ENCODE measurements at places on chromosomes 7 and 10.

DNA sequence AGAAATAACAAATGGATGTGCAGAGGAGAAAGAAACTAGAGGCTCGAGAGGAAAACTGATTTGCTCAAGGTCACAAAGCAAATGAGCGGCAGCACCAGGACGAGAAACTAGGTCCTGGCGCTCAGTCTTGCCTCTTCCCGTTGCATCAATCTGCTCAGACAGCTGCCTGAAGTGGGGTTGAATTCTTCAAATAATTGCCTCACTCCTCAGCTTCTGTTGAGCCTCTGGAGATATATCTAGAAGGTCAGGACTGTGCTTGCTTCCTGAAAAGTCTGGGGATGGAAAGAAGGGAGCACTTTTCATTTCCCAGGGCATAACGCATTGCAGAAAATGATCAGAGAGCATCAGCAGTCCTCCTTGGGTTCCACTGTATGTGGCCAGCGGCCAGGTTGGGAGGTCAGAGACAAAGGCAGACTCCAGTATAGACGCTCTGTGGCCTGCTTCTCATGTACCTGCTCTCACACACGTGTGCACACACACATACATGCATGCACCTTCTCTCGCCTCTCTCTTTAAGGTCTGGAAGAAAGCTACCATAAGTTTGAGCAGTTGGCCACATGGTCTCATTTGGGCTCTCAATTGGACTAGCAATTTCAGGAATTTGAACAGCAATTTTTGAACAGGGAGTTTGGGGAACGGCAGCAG, 83.7 kb upstream of the DUSP5 start:
- DNase-seq = no peak

GRCh38 chr10:106175760-106176377, 988.6 kb downstream of the SORCS1 start:
- DNase-seq = no peak

- no peak for DNase-seq
Observed at GRCh38 chr7:87886875-87887274, 10.6 kb downstream of the DBF4 start.

DNA sequence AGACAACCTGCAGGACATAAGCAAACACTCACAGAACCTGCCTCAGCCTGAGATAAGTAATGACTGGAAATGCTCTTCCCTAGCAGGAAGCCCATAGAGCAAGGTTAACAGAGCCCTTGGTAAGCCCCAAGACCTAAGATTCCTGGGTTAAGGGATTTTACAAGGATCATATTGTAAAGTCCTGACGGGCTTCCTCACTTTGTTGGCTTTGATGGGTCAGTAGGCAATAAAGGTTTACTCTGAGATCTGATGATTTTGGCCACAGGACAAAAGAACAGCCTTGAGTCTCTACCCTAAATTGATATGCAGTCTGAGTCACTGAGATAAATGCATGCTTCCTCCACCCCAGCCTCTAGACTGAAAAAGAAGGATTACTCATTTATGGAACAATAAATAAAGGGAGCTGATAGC, 270.8 kb downstream of the HTR7 start:
- no peak for DNase-seq

- DNase-seq = no peak
Observed at GRCh38 chr10:75531571-75532031, 100.2 kb downstream of the LRMDA start.

DNA sequence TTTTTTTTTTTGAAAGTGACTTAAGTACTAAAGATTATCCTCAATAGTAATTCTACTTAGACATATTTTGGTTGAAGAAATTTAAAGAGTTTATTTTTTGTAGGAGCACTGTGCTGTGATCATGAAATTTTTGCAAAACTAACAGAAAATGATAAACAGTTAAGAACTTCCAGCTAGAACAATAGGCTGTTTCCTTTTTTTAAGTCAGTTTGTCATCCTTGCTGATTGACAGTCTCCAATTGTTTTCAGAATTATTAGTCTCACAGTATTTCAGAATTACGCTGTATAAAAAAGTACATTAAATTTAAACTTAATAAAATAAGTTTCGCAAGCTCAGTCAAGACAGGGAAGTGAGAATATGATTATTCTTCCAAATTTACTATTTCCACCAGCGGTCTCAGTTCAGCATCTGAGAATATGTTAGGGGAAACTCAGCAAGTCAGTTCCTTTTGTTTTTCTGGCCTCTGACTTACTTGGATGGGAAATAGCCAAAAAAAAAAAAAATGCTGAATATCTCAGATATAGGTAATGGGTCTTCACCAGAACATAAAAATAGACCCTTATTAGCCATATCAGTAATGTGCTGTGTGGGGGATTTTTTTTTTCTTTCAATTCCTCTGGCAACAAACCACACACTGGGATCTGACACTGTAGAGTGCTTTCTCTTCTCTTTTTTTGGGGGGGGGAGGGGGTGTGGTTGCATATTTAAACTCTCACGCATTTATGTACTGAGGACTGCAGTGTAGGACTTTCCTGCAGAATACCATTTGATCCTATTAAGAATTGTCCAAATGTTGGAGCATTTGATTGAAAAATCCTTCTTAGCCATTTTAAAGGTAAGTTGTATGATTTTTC, at the start of gene CD36:
TSS of gene CD36 (plus strand) at position 732 of the 855 bp plus-strand sequence. CDS start 8,099 bp downstream, outside the sequence.
- no peak for DNase-seq

- no peak for DNase-seq
Observed at GRCh38 chr10:96681524-96681923, 38.8 kb downstream of the PIK3AP1 start.

DNA sequence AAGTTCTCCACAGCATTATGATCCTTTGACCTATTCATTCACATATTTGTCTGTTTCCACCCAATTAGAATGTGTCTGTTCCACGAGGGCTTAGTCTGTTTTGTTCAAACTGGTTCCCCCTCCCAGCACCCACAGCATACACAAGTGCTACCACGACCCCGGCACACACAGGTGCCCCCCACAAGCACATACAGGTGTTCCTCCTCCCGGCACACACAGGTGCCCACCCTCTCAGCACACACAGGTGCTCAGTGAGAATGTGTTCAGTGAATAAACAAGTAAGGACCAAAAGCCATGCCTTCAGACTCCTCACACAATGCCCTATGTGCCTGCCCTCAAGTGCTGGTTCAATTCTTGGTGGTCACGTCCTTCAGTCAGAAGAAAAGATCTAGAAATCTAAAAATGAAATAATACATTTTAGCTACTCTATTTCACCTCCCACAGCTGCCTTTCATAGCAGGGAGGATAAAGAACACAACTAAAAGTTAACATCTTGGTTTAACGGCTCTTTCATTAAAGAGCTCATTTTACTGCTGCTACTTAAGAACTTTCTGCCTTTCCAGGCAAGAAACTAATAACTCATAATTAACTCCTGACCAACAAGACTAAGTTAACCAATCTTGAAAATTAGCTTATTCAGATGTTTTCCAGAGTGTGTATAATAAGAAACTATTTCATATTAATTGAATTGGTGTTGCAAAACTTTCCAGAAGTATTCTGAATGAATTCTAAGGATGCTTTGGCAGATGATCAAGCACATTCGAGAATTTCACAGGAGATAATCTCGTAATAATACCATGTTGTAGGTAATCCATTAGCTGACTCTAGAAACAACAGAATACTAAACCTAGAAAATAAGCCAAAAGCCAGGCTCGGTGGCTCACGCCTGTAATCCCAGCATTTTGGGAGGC, 2.3 kb downstream of the DNMBP start:
- no peak for DNase-seq

DNA sequence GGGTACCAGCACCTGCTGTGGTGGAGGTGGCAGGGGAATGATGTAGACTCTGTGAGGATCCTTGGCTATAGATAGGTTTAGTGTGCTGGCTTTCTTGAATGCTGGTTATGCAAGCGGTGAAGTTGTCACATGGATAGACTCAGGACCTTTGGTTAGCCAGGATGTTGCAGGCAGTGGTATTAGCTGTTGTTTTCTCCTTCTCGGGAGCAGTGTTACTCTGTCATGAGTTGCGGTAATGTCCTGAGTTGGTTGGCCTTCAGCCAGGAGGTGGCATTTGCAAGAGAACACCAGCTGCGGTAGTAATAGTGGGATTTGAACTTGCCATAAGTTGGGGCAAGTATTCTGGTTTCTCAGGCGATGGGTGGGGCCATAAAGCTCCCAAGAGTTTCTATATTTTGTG, 10.8 kb downstream of the AGK start:
- no peak for DNase-seq

- DNase-seq = no peak
Observed at GRCh38 chr7:54615-55014, 137.8 kb upstream of the FAM20C start.

DNA sequence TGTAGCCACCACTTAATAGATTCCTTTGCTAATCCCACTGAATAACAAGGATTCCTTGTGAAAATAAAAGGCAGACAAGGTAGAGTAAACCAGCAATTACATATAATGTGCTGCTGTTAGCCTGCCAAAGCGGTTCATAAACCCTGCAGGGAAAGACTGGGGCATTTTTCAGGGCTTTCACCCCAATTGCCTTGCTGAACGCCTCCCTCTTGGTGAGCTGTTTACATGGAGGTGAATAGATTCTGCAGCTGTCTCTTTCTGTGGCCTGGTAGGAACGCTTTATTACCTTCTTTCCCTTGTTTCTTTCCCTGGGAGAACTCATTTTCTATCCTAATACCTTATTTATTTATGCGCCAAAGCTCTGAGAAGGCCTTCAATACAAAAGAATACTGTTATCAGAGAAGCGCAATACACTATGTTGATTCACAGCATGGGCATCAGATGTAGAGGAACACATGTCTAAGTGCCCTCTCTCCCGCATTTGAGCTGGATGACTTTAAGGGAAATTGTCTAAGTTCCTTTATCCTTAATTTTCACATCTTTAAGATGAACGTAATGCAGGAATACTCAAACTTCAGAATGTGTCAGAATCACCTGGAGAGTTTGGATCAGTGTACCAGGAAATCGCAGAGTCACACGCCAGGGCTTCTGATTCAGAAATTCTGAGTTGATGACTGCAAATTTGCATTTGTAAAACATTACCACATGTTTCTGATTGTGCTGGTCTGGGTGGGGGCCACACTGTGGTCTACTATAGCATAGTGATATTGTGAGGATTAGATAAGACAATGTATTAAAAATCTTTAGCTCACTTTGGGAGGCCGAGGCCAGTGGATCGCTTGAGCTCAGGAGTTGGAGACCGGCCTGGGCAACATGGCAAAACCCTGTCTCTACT, 1203.8 kb downstream of the SORCS3 start:
- no peak for DNase-seq

DNA sequence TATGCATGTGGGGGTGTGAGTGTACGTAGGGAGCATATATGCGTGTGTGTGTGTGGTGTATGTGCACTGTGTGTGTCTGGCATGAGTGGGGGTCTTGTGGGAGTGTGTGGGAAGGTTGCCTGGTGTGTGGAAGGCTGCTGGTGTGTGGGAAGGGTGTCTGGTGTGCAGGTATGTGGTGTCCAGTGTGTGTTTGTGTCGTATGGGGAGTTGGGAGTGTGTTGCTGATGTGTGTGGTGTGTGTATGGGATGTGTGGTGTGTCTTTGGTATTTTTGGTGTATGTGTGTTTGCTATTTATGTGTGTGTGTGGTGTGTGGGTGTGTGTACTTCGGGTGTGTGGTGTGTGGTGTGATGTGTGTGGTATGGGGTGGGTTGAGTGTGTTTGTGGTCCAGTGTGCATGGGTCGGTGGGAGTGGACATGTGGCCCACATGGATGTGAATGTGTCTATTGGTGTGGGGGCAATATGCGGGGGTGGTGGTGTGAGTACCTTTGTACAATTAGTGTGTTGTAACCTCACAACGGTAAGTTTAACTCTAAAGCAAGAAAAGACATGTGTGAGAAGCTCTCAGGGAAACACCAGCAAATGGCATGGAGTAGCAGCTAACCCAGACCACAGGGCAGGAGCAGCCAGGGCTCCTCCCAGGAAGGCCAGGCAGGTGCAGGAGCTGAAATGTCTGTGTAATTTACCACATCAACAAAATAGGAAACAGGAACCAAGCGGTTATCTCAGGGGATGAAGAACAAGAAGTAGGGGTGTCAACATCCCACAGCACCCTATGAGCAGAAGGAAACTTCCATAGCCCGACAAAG, 11.9 kb downstream of the ANTXRL start:
- no peak for DNase-seq

- DNase-seq = no peak
Observed at GRCh38 chr7:24913801-24914464, 66.0 kb downstream of the OSBPL3 start.

DNA sequence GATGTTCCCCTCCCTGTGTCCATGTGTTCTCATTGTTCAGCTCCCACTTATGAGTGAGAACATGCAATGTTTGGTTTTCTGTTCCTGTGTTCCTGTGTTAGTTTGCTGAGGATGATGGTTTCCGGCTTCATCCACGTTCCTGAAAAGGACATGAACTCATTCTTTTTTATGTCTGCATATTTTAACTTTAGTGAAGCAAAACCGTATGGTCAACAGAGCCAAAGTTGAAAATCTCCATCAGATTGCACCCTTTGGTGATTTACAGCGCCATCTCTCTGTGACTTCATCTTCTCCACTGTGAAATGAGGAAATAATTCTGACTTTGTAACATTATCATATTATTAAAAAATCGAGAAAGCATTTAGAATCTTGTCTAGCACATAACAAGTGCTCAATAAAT, 132.3 kb upstream of the PLXDC2 start:
- no peak for DNase-seq

DNA sequence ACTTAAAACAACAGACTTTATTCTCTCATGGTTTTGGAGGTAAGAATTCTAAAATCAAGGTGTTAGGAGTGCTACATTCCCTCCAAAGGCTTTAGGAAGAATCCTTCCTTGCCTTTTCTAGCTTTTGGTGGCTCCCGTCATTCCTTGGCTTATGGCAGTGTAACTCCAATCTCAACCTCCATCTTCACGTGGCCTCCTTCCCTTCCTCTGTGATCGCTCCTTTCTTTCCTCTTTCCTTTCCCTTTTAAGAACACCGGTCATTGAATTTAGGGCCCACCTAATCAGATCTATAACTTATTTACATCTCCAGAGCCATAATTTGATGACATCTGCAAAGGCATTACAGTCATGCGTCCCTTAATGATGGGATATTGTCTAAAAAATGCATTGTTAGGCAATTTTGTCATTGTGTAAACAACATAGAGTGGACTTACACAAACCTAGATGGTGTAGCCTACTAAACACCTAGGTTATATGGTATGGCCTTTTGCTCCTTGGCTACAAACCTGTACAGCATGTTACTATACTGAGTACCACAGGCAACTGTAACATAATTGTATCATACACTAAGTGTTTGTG, 5.9 kb upstream of the HERC4 start:
- no peak for DNase-seq
